ENCODE measurements at places on chromosomes 12 and 14. TPM values are rescaled to one million over a fixed set of nuclear protein-coding genes. Genes with fewer than 3 reads are reported as not detected.

Gene MARK3
- 63.4 TPM for total RNA-seq

Gene RNASE4
- 0.69 TPM for total RNA-seq

Gene RBM23
- 56.0 TPM for total RNA-seq

Gene VRK1
- 77.4 TPM for total RNA-seq

DNA sequence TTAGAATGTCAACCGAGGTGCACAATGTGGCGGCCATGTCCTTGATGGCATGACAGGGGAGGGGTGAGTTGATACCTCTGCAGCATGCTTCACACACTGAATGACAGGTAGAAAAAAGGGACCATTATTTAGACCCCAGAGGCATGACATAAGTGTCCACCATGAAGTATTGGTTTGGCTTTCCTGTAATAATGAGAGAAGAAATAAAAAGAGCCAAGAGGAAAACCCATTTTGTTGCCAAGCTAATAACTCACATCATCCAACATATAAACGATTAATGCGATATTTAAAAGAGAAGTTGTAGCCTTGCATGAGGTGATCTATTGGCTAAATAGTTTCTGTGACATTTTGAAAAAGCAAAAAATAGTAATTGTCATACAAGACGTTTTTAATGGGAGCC lies 343.4 kb downstream of the LRIG3 start:
- DNase-seq, result no peak

GRCh38 chr12:106299202-106299774 lies 3.2 kb upstream of the TCP11L2 start:
- no peak for DNase-seq

- no peak for DNase-seq
Measured at GRCh38 chr14:74942181-74942580, 13.2 kb downstream of the PGF start.

- DNase-seq, result no peak
Measured at GRCh38 chr12:57248934-57249742, 1.8 kb downstream of the STAC3 start.
